ENCODE measurements at places on chromosomes 5 and 9.

DNA sequence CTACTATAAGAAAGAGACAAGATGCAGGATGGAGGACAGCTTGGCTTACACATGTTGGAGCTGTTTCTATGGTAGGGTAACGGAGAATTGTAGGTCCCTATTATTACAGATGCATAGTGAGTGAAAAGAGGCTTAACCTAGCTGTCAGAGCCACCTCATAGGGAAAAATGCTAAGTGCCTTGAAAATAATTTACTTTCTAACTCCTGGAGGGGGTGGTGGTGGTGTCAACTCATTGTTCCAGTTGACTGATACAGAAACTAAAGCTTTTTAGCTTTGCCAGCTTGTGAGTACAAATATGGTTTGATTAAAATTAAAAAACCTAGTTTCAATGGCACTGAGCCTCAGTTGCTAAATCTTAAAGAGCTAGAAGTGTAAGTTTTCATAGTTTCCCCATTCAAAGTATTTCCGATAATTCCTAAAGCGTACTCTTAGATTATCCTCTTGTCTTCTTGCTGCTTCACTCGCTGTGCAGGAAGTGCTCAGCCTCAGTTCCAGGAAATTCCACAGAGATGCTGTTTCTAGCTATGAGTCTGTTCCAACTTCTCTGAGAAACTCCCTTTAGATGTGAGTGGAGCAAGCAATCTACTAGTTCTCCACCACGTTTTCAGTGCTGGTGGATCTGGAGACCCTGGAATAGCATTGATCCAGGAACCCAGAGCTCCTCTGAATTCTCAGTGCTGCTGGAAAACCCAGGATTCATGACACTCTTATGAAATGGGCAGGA is 265.2 kb downstream of the DMAC1 start:
- DNase-seq = no peak

DNA sequence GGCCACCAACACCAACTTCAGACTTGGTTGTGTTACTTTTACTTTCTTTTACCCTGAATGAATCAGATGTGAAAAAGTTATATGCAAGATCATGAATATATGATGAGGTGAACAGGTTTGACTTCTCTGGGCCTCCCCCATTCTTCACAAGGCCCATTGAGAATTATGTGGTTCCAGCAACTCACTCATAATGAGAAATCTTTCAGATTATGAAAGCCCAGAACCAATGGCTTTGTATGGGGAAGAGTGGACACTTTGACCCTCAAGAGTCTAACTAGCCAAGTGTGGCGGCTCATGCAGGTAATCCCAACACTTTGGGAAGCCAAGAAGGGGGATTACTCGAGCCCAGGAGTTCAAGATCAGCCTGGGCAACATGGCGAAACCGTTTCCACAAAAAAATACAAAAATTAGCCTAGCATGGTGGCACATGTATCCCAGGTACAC is 16.1 kb upstream of the LNPEP start:
- no peak for DNase-seq

DNA sequence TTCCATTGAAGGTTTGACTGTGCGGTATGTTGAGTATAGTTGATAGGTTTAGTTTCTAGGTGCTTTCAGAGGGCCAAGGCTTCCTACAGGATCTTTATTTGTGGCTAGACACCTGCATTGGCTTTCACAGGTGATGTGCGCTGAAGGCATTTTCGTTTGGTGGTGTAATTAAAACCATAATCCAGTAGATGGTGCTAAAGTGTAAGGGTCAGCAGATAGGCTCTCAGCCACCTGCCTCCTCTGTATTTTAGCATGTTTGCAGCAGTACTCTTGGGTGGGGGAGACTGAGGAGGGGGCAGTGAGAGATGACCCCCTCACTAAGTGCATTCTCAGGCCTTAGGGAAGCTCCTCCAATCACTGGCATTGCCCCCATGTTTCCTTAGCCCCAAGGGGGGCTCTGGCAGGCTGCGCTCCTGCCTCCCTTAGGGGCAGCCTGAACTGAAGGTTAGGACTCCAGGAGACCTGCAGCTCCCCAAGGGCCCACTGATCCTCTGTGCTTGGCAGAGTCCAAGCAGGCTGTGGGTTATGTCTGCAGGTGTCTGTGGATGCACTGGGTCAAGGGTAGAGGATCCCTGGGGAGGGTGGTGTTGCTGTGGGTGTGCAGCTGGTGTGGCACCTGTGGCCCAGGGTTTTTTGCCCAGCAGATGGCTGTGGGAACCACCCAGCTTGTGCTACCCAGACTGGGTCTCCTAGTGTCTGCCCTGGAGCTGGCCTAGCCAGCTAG is 23.4 kb downstream of the CDK20 start:
- DNase-seq = no peak

GRCh38 chr5:141632650-141633049 is 4.0 kb downstream of the HDAC3 start:
- no peak for DNase-seq
